NCI-H526 treated with DMSO at 0.1 percent for 48 hours (cell line): ENCODE measurements at places on chromosomes 4 and X.

DNA sequence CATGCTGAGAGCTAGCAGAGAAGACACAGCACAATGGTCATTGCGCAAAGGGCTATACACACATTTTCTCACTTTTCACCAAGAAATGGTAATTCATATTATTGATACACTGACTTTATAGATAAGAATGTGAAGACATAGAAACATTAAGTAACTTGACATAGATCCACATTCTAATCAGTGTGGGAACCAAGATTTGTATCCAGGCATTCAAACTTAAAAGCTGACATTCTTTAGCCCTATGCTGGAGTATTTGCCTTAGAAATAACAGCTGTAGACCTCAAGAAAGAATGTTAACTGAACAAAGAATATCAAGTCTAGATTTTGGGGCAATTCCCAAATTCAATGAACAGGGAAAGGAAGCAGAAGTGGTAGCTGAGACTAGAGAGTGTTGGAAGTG lies 384.8 kb downstream of the IL15 start:
- DNase-seq: no peak

GRCh38 chrX:103361798-103362197 lies 5.5 kb downstream of the TCEAL9 start:
- no peak for DNase-seq

GRCh38 chrX:28585767-28586166 lies 1.5 kb upstream of the IL1RAPL1 start:
- no peak for DNase-seq

DNA sequence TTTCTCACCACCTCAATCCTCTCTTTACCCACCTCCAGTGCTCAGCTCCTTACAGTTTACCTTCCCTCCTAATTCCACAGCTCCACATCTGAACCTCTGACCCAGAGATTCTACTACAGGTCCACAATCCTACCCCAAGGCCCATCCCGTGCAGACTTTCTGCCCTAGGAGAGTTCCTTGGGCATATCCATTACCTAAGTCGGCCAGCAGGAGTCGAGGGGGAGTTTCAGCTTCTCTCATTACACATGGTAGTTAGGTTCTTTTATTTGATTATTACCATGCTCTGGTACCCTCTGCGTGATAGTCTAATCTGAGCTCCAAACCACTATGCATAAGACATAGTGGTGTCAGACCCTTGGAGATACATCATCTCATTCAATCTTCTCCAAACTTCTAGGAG lies 117.9 kb downstream of the SH3RF1 start:
- DNase-seq: no peak

DNA sequence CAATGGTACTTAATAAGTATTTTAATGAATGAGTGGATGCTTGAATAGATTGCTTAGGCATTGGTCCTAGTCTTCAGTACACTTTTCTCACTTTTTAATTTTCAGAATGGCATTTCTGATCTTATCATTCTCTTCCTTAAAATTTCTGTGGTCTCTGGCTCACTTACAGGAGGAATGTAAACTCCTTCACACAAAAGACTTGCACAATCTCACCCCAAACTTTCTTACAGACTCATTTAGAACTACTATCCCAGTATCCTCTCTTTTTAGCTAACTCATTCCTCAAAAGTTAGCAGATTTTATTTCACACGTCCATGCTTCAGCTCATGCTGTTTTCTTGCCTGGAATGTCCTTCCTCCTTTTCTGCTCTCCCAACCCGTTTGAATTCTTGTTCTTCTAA lies 350.1 kb downstream of the GRXCR1 start:
- DNase-seq: no peak

GRCh38 chr4:76989391-76990061 lies 40.0 kb downstream of the SEPTIN11 start:
- DNase-seq: no peak
